ENCODE measurements at places on chromosomes 12 and 14. TPM values are rescaled to one million over a fixed set of nuclear protein-coding genes. Genes with fewer than 3 reads are reported as not detected.
A peak's percentile ranks its signal among the peaks of the same experiment; 100 is the strongest.

GRCh38 chr14:74155749-74156148, 71.0 kb downstream of the LIN52 start:
- DNase-seq, result no peak

- DNase-seq, result no peak
These were observed 118.8 kb downstream of the DPF3 start for GRCh38 chr14:72774894-72775620.

- DNase-seq, result no peak
These were observed 443.2 kb upstream of the FOXG1 start for GRCh38 chr14:28323366-28323765.

DNA sequence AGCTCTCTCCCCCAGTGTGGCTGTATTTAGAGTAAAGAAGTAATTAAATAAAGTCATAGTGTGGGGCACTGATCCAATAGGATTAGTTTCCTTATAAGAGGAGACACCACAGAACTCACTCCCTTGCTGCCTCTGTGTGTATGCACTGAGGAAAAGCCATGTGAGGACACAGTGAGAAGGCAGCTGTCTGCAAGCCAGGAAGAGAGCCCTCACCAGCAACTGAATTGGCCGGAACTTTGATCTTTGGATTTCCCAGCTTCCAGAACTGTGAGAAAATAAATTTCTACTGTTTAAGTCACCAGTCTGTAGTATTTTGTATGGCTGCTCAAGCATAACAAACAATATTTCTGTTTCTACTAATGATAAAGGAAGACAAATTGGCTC, 368.7 kb upstream of the PRICKLE1 start:
- DNase-seq, result peak; percentile 24

DNA sequence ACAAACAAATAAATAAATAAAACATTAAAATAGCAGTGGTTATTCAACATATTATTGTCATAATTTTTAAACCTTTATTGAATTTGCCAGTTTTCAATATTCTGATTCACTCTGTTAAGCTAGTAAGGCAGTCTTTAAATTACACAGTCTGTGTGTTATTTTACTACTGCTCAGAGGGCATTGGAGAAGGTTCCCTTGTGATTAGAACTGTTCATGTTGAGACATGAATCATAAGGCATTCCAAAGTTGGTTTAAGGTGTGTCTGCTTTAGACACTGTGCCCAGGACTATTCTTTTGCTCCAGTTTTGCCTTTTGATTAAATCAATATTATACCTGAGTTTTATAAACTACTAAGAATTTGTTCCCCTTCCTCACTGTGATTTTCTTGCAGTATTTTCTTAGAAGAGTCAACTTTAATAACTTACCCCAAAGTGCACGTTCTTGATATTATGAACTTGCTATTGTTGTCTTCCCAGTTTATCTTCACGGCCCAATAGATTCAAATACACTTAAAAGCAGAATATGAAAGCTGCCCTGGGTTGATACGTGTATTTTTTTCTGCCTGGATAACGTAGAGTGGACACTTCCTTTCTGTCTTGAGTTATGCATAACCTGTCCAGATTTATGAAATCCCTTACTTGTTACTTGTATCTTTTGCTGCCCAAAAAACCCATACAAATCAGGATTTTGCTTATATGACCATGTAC, 105.3 kb upstream of the BCAT1 start:
- DNase-seq, result peak; percentile 3

- DNase-seq, result no peak
These were observed 68.7 kb downstream of the CIT start for GRCh38 chr12:119808441-119808840.

- no peak for DNase-seq
These were observed 496.0 kb downstream of the SLC6A15 start for GRCh38 chr12:84416626-84417025.

GRCh38 chr12:2290091-2290490, 237.3 kb downstream of the CACNA1C start:
- DNase-seq, result no peak

DNA sequence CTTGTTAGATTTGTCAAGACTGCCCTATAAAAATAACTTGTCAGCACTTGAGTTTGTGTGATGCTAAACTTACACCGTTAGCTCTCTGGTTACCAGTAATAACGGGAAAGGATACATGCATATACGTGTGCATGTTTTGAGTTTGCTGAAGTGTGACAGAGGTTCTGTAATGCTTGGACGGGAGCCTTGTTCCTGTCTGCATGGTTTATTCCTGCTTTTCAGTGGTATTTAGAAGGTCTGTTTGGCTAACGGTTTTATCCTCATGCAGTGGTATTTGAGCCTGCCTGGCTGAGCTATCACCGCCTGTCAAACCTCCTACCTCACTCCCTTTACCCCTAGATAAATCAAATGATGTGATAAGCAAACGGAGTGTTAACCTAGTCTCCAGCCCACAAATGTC, 305.6 kb downstream of the GALC start:
- peak; percentile 28 for DNase-seq

DNA sequence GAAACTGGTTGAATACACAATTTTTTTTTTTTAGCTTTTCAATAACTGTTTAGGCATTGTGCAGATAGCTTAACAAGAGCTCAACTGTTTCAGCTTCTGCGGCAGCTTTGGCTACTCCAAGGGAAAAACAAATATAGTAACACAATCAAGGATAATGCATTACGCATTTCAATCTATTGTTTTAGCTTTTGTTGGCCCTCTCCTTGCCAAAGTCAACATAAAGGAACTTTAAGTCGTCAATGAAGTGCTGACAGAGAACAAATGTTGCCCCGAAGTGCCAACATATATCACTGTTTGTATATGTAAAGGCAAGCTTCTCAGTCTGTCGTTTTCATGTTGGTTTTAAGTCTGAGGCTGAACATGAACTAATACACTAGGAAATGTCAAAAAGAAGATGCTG, 1087.4 kb upstream of the FLRT2 start:
- DNase-seq, result peak; percentile 56

DNA sequence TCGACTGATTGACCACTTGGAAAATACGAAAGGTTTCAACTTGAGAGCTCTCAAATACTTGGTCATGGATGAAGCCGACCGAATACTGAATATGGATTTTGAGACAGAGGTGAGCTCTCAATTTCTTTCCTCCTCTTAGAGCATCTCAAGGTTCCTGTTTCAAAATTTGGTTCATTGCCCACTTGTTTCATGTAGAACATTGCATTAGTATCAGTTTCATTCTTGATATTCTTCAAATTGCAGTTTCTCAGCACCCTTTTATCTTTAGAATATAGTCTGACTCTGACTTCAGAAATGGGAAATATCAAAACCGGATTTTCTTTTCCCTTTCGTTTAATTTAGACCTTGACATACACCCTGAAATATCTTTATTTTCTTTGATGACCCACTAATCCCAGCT, 8.8 kb downstream of the DDX47 start:
- no peak for DNase-seq

DNA sequence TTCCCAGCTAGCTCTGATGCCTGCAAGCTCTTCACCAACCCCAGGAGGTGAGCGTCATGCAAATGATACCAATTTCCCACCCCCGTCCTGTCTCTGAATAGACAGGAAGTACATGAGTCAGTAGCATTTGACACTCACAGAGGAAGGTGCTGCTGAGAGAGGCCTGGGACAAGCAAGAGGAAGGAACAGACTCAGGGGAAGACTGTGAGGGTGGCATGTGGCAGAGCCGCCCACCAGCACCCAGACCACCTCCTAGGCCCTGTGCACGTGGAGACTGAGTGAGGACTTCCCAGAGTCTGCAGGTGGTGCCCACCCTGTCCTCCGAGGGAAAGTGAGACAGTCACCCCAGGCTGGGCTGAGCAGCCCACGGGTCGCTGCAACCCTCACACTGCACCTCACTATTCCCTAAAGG, 199.5 kb upstream of the SFSWAP start:
- no peak for DNase-seq

DNA sequence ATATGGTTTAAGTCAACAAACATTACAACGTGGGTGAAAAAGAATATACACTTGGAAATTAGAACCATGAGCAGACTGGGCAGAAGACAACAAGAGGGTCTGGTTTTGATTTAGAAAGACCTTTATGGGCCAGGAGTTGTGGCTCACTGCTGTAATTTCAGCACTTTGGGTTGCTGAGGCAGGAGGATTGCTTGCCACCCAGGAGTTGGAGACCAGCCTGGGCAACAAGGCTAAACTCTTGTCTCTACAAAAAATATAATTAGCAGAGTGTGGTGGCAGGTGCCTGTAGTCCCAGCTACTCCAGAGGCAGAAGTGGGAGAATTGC, 2.7 kb upstream of the NFKBIA start:
- DNase-seq, result no peak

GRCh38 chr14:71523630-71524319, 408.5 kb upstream of the RGS6 start:
- peak; percentile 56 for DNase-seq

- DNase-seq, result no peak
These were observed 35.9 kb downstream of the FLRT2 start for GRCh38 chr14:85565862-85566296.

DNA sequence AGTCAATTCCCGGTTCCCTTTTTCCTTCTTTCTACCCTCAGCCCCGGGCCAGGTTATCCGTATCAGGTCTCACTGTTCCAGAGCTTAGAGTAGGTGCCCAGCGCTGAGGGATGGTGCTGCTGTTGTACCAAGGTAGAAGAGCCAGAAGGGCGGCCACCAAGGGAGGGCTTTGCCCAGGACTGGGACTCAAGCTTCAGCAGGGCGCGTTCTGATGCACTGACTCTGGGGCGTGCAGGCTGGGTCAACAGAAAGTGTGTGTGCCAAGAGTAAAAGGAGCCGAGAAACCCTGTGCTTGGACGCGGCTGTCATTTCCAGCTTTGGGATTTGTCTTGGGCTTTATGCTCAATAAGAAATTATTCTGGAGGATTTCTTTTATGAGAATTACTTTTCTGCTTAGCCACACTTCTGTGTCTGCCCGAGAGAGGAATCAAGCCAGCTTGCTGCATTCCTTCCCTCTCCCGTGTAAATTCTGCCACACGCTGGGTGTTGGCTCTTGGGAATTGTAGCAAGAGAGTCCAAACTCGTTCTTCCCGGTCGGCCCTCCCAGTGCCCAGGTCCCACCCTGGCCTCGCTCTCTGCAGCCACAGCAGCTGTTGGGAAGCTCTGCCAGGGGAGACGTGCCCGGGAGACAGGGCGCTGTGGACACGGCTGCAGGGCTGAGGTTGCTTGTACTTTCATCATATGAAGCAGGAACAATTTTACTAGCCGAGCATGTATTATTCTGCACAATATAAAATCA, 98.0 kb downstream of the FBXL14 start:
- peak; percentile 71 for DNase-seq

DNA sequence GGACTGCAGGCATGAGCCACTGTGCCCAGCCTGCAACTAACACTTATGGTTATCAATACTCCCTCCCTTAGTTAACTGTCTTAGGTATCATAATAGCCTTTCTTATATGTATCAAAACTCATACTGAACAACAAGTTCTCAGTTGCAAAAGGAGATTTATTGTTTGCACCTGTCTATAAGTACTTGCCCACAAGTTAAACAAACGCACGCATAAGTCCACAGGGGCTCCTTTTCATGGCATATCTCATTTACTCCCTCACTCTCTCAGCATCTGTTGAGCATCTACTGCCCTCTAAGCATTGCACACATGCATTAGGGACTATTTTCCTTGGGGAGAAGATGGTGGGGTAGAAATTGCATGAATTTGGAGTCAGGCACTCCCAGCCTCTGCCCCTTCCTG, 46.7 kb upstream of the CORO1C start:
- DNase-seq, result no peak

GRCh38 chr12:48767047-48767446, 21.8 kb downstream of the ADCY6 start:
- no peak for DNase-seq

GRCh38 chr12:26821212-26821701, 11.7 kb downstream of the ITPR2 start:
- peak; percentile 14 for DNase-seq

GRCh38 chr12:53054112-53054878, 4.4 kb downstream of the TNS2 start:
- peak; percentile 98 for DNase-seq

- no peak for DNase-seq
These were observed 61.0 kb upstream of the PELI2 start for GRCh38 chr14:56057071-56057741.

DNA sequence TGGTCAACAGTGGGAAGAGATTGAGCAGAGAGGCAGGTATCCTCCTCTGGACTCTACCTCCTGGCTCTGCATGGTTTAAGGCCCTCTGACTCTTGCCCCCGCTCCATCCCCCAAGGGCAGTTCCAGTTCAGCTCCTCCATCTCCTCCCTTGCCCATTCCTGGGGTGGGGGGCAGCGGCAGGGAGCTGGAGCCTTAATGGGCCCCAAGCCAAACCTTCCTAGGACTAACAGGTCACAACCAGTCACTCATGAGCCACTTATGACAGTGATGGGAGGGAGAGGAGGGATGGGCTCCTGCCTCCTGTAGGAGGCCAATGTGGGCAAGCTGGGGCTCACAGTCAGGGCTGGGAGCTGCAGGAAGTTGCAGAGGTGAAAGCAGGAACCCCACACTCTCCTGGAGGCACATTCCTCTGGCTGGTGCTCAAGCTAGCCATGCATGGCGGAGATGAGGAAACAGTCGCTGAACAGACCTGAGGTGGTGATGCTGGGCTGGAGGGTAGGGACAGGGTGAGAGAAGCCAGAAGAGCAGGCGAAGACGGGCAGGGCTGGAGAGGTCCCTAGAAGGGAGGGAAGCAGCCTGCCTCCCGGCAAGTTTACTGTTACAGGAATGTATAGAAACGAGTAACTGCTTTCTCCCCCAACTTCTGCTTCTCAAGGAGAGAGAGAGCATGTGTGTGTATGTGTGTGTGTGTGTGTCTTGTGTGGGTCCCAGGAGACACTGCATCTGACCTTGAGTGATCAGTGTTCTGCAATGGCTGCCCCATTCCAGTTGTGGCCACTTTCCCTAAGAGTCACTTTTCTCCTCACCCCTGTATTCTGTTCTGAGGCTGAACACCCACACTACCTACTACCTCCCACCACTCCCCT, 5.0 kb upstream of the RAPGEF3 start:
- DNase-seq, result no peak

- DNase-seq, result no peak
These were observed 387.8 kb downstream of the FLRT2 start for GRCh38 chr14:85917716-85918115.

DNA sequence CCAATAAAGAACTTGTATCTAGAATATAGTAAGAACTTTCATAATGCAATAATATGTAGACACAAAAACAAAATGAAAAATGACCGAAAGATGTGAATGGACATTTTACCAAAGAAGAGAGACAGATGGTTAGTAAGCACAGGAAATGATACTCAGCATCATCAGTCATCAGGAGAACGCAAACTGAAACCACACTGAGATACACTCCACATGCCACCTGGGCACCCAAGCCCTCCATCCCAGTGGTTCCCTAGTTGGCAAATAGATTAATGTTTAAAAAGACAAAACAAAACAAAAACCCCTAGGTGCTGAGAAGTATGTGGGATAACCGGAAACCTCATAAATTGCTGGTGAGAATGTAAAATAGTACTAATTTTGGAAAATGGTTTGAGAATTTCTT, 26.8 kb upstream of the VPS33A start:
- no peak for DNase-seq

DNAAF2 gene
- 10.5 TPM for total RNA-seq

SERPINA5 gene
- total RNA-seq, result not detected

PIP4K2C gene
- 12.6 TPM for total RNA-seq

TAS2R8 gene
- total RNA-seq, result not detected

SIX1 gene
- 42.4 TPM for total RNA-seq

All from tongue (tissue), 3 donors.